ENCODE measurements at places on chromosomes 4 and X. TPM values are rescaled to one million over a fixed set of nuclear protein-coding genes. Genes with fewer than 3 reads are reported as not detected.

DNA sequence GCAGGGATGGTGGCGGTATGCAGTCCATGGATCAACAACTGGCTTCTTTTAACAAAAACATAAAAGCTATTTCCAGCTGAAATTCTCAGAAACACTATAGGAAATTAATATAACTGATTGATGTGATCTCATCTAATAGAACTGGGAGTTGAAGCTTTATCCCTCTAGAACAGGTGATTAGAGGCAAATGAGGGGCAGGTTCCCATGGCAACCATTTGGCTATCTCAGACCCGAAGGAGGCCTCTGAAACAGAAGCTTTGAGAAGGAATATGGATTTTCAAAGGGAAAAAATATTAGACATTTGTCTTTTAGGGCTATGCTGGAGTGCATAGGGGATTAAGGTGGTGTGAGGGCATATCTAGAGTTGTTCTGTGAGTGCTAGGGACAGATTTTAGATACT is 50.0 kb downstream of the IGSF1 start:
- no peak for DNase-seq

DNA sequence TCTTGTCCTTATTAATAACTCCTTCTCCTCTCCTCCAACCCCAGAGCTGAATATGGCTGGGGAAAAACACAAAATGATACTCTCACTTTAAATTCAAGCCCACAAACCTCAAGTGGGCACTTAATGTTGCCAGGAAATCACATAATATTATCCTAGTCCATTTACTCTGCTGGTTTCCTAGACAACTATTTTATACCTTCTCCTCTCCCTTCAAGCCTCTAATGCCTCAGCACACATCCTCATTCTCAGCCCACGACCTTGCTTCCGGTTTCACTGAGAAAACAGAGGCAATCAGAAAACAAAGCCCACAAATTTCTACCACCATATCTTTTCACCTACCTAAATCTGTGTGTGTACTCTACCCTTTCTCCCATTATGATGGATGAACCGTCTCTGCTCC is 12.1 kb upstream of the CLCN5 start:
- DNase-seq, result no peak

DNA sequence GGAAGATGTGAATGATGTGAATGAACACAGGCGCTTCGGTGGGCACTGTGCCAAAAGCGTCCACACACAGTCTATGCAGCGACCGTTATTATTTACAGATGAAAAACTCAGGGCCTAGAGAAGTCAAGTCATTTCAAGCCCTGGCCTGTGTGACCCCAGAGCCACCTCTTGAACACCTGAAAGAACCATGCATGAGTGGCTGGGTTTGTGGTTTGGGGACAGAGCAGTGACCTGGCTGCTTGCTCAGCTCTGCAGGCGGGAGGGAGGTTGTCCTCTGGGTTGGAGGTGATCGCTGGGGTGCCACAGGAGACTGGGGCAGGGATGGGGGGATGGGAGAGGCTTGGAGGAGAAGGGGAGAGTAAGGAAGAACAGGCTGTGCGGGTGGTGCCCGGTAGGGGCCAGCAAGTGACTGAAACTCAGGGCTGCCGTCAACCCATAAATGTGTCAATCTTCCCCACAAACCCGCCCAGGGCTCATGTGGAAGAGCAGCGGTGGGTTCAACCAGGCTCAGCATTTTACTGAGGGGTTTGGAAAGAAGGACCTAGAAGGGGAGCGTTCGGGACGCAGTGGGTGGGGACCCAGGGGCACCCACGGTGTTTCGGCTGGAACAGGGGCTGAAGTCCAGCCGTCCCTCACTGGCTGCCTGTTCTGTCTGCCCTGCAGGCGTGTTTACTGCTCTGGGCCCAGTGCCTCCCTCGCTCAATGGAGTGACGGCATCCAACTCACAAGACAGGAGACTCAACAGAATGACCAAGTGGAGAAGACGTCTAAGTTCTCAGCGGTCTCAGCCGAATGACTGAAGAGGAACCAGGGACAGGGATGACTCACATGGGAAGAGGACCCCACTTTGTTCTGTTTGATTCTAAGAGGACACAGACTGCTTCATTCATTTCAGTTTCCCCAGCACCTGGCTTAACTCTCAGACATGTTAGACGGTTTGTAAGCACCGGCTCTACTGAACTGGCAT is 167.8 kb downstream of the AFAP1 start:
- no peak for DNase-seq

GRCh38 chr4:78477276-78477675 is 74.3 kb upstream of the ANXA3 start:
- DNase-seq, result no peak

DNA sequence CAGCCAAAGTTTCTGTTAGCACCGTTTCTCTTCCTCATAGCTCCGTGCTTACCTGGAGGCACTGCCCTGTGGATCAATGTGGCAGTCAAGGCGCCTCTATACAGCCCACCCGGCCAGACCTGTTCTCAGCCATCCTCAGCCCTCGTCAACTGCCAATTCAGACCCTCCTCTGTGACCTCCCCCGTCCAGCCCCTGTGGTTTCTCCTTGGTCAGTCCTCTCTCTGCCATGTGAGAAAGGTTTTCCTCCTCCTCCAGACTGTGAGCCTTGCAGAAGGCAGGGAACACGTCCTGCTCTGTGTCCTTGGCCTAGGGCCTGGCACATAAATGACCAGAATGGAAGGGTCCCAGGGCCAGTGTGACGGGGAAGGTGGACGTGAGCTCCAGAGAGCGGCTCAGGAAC is 174.6 kb upstream of the PSAPL1 start:
- no peak for DNase-seq

JAKMIP1 gene
- 44.5 TPM for total RNA-seq

GRCh38 chrX:103446665-103447302 is 70.4 kb downstream of the BEX3 start:
- DNase-seq, result no peak

- no peak for DNase-seq
Observed at GRCh38 chr4:165709973-165710526, 163.0 kb upstream of the TLL1 start.

CENPVL2 gene
- 1.7 TPM for total RNA-seq

GRCh38 chrX:151398346-151398745 is 1.3 kb downstream of the VMA21 start:
- no peak for DNase-seq

DNA sequence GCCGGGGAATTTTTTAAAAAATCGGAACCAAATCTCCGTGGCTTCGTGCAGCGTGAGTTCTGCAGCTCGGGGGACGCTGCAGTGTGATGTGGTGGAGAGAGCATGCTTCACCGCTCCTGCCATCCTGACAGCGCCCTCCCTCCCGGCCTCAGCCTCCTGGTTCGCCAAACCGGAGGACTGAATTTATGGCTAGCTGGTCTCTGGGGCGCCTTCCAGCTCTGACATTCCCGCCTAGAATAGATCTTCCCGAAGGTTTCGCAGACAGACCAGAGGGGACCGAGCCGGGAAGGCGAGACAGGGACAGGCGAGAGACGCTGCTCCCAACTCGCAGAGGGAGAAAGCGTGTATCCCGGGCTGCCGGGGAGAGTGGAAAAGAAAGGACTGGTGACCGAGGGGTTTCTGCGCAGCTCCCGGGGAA is 25.9 kb downstream of the HOPX start:
- peak; percentile 53 for DNase-seq

DNA sequence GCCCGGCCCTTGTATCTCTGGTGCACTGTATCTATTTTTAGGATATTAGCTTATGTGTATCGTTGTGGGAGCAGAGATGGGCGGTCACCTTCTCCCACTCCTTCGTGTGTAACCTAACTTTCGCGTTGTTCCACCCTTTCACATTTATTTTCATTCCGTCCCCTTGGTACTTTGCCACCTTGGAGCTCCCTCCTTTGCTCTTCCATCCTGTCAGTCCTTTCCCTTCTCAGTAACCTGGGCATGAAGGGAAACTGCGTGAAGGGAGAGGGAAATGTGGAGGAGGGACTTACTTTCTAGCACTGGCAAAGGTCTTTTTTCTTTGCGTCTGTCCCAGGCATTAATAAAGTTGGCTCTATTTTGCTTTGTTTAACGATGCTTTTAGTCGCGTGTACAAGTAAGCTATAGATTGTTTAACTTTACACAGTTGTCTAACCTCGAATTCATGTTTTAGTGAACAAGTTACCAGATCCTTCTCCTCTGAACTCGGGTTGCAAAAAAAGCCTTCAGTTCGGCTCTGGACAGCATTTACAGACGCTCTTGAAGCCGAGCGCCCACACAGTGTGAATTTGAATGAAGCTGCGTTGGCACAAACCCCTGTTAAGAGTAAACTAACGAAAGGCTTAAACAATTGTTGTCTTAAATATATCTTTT is 3.9 kb downstream of the PCDH10 start:
- DNase-seq, result no peak

- no peak for DNase-seq
Observed at GRCh38 chrX:70169281-70169680, 8.0 kb upstream of the DGAT2L6 start.

GRCh38 chrX:28922106-28922505 is 334.9 kb downstream of the IL1RAPL1 start:
- no peak for DNase-seq

SLC9B2 gene
- total RNA-seq, result 112 TPM

GRCh38 chrX:38106991-38107655 is 100.8 kb downstream of the SYTL5 start:
- DNase-seq, result no peak

GRCh38 chrX:101163166-101163565 is 56.4 kb upstream of the DRP2 start:
- no peak for DNase-seq

ZCCHC18 gene
- total RNA-seq, result 12.0 TPM

DNA sequence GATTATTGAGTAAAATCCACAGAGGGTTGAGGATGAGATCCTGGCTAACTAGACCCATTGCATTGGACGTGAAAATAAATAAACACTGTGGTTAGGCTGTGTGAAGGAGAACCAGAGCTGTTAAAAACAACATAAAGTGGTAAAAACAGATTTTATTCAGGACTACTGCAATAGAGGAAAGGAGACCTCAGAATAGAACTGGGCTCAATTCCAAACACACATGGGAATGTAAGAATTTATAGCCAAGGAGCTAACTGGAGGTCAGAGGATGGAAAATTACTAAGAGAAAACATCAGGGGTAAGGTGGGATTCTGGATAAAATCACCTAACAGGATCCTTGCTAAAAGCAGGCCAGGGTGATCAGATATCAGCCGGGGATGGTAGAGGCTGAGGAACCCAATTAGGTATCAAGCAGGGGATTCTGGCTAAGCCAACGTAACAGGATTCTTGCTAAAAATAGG is 112.4 kb downstream of the RNF150 start:
- DNase-seq, result no peak

C1QTNF7 gene
- total RNA-seq, result 2.8 TPM

FGFBP2 gene
- total RNA-seq, result not detected

- no peak for DNase-seq
Observed at GRCh38 chr4:139951021-139951420, 203.0 kb downstream of the MAML3 start.

GRCh38 chr4:56055991-56056390 is 107.2 kb downstream of the CEP135 start:
- no peak for DNase-seq

- no peak for DNase-seq
Observed at GRCh38 chrX:28487818-28488217, 99.4 kb upstream of the IL1RAPL1 start.

HTN1 gene
- not detected for total RNA-seq

AKAP4 gene
- not detected for total RNA-seq

- DNase-seq, result no peak
Observed at GRCh38 chr4:85149676-85150075, 183.2 kb upstream of the WDFY3 start.

GRCh38 chr4:71130827-71131603 is 137.6 kb downstream of the DCK start:
- no peak for DNase-seq

- no peak for DNase-seq
Observed at GRCh38 chrX:135168486-135168885, 2.7 kb downstream of the CT55 start.

- DNase-seq, result no peak
Observed at GRCh38 chr4:118099106-118099505, 64.8 kb downstream of the NDST3 start.

VAMP7 gene
- total RNA-seq, result 29.9 TPM

- DNase-seq, result no peak
Observed at GRCh38 chrX:115013705-115014104, 3.7 kb downstream of the IL13RA2 start.

GRCh38 chr4:10253765-10254164 is 137.2 kb upstream of the WDR1 start:
- no peak for DNase-seq

KCNE5 gene
- total RNA-seq, result 1.9 TPM

DNA sequence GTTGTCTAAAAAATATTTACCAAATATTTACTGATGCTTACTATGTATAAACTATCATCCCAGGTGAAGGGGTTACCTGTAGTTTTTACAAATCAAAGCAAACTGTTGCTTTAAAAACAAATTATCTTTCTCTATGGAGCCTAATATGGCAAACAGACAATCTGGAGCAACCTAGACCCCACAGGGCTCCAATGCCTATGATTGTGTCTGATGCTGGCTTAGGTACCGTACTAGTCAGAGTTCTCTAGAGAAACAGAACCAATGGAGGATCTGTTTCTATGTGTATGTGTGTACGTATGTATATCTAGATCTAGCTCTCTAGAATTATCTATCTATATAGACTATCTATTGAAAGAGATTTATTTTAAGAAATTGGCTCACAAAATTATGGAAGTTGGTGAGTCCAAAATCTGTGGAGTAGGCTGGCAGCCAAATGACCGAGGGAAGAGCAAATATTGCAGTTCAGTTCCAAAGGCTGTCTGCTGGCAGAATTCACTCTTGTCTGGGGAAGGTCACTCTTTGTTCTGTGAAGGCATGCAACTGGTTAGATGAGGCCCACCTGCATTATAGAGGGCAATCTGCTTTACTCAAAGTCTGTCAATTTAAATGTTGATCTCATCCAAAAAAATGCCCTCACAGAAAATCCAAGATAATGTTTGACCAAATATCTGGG is 127.1 kb upstream of the ENPEP start:
- DNase-seq, result no peak

DUSP9 gene
- total RNA-seq, result 1.7 TPM

DNA sequence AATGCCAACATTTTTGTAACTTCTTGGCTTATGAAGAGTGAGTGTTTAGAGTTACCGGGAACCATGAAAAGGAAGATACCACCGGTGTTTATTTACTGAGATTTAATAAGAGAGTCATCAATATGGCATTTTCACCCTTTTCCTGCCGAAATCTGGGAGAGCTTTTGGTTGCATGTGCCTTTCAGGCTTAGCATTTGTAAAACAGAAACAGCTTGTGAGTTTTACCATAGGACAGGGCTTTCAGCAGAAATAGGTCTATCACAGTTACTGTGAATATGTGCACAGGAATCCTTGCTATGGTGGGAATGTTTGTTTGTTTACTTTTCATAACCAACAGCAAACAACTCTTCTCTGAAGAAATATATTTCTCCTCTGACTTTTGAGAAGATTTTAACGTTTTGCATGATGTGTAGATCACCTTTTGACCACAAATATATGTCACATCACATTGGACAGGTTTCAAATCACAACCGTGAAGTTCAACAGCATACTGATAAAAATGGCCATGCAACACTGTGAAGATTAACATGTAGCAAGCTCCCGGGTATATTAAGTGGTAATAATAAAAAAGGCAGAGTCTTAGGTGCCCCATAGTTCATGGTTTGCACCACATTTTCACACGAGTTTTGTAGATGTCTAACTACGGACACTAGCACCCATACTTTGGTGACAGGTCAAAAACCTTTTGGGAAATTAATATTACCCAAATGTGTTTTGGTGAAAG is 21.3 kb downstream of the ARHGAP24 start:
- no peak for DNase-seq

Data from occipital lobe (tissue), 3 donors.